ENCODE measurements at places on chromosomes 3 and 15.

DNA sequence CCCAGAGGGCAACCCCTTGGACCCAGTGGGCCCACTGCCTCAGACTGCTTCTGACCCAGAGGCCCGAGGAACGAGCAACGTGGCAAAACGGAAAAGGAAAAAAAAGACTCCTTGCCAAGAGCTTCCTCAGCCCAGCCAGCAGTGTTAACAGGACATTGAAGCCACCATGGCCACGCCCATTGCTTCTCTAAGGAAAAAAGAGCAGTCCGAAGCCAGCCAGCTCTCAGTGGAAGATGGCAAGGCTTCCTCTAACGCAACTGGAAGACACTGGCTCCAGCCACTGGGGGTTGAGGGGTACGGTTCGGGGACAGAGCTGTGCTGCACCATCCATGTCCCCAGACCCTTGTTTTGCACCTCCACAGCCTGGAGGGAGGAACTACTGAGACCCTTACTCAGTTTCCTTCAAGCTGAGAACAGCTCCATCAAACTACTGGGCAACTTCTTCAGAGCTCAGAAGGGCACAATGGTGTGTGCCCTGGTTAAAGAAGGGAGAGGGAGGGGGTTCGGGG lies 10.7 kb downstream of the BMF start:
- DNase-seq = no peak

GRCh38 chr3:51684971-51685751 lies 14.1 kb downstream of the TEX264 start:
- no peak for DNase-seq

DNA sequence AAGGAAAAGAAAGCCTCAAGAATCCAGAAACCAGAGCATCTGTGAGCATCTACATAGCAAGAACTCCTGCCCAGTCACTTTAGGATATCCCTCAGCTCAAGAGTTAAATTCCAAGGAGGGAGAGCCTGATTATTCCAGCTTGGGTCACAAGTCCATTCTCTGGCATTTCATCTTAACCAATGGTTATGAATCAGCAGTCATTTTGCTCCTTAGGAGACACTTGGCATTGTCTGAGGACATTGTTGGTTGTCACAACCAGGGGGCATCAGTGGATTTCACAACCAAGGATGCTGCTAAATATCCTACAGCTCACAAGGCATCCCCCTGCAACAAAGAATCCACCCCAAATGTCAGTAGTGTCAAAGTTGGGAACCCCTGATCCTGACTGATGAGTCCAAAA lies 51.0 kb upstream of the LMCD1 start:
- DNase-seq = no peak

GRCh38 chr15:48672206-48672605 lies 26.7 kb upstream of the FBN1 start:
- DNase-seq = no peak

DNA sequence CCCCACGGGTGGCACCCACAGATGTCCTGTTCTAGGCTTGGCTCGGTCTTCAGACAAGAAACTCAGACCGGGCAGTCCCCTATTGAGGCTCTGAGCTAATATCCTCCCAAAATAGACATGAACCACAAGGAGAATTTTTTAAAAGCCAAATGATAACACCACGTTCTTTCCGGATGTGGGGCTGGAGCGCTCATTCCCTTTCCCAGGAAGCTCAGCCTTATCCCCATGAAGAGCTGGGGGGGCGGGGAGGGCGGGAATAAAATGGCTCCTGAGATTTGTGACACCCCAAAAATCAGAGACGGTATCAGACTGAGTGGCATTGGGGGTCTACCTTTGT lies 1.1 kb downstream of the SLC6A1 start:
- DNase-seq = no peak

- DNase-seq = no peak
Observed at GRCh38 chr15:25947323-25948314, 84.5 kb upstream of the ATP10A start.

- DNase-seq = no peak
Observed at GRCh38 chr15:76566276-76566675, 229.7 kb downstream of the ISL2 start.

GRCh38 chr3:28951772-28952556 lies 328.9 kb upstream of the RBMS3 start:
- no peak for DNase-seq

DNA sequence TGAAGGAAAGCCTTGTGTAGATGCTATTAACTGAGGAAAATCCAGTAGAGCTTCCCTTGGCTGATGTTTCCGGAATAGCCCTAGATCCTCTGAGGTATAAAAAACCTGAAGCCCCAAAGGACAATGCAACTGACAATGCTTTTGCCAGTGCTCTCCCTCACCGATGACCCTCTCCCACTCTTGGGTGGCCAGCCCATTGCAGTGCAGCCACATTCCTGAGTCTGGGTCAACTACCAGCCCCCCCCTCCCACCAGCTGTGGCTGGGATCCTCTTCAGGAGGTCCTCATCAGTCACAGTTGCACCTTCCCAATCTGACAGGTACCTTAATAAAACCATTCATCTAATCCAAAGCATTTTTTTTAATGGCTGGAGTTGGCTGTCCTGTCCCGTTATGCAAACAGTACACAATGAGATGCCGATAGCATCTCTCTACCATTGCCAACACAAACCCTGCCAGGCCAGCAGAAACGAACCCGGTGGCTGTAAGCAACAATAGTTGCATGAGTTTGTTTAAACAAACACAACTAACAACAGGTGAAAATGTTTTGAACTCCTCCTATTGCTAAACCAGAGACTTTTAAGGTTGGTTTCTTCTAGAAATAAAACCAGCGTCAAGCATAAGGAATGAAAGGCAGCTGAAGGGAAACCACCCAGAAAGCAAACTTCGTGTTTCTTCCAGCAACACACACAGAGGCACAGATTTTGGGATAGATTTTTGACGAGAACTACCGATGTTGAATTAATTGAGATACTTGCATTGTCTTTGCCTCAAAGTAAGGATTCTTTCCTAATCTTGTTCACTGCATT lies 128.3 kb upstream of the ARHGEF3 start:
- DNase-seq = no peak

- DNase-seq = no peak
Observed at GRCh38 chr15:35673093-35673684, 127.2 kb upstream of the DPH6 start.

DNA sequence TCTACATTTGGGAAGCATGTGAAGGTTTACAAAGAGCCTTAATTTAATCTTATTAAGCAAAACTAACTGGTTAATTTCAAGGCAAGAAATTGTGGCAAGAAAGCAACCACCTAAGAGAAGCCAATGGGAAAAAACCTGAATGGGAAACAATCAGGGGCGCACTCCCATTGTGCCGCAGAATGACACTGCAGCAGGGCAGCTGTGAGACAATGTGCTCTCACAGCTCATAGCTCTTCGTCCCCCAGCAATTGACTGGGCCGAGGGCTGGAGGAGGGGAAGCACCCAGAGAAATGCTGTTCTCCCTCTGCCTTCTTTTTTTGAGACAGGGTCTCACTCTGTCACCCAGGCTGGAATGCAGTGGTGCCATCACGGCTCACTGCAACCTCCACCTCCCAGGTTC lies 93.3 kb upstream of the RAD18 start:
- no peak for DNase-seq

- DNase-seq = no peak
Observed at GRCh38 chr3:134644731-134645514, 5.9 kb downstream of the KY start.

DNA sequence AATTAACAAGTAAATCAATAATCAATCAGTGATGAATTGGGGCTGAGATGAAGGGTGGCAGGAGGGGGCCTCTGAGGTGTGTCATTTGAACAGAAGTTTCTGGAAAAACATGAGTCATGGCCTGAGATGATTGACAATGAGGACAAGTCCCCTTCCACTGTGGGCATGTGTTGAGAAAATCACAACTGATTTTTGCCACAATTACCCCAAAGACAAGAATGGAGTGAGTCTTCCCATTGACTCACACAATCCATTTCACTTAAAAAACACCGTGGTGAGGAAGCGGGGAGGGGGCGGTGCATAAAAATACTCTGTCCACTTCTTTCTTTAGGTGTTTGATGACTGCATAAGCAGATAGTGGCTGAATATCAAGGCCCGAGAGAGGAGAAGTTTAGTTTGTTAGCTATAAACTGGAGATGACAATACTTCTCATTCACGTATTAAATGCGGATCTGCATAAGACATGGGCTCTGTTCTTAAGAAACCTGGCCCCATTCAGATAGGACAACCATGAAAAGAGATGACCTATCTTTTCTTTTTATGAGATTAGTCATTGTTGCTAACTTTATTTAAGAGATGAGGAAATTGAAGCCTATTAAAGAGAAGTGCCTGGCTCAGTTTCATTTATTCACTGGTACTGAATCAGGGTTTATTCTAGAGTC lies 34.7 kb downstream of the SHC4 start:
- no peak for DNase-seq

DNA sequence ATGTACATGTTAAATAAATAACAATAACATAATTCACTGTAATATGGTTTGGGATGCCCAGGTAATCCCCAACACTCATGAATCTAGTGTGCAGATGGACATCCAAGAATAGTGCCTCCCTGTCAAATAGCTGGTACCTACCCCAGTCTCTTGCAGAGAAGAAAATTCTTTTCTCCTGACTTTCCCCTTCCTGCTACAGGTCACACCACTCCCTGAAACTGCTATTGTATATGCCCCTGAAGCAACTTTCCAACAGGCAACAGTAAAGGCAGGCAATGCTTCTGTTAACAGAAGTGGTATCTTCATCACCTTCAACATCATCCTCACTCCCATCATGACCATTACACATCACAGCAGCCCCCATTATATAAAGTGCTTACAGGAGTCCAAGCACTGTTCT lies 431.6 kb downstream of the MAGI1 start:
- DNase-seq = no peak

DNA sequence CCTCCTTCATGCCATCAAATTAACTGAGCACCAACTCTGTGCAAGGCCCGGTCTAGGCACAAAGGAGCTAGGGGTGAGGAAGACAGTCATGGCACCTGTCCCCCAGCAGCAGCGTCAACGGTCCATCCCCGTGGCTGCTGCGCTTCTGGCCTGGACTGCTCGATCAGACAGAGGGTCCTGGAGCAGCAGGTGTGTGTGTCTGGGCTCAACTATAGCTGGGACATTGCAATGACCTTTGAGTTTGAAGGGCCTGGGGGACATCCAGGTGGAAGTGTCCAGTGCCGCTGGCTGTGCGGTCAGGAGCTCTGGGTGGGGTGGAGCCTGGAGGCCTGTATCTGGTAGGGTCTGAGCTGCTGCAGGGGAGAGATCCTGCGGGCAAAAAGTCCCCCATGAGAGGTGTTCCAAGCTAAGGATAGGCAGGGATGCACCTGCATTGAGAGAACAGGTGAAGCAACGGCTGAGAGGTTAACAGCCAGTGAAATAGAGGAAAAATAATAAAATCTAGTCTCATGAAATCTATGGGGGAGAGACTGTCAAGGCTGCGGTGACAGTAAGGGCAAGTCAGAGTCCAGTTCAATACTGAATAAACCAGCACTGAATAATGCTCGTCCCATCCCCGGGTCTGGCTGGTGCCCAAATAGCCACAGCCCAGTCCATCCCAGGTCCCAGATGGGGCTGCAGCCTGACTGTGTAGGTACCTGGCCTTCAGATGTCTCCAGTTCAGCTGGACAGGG lies 25.4 kb upstream of the SLC41A3 start:
- DNase-seq = no peak

GRCh38 chr15:70060993-70061305 lies 36.8 kb downstream of the TLE3 start:
- no peak for DNase-seq

GRCh38 chr3:44504566-44504965 lies 27.1 kb upstream of the ZNF445 start:
- DNase-seq = no peak
